KBM-7 (cell line): ENCODE measurements at places on chromosomes 3 and 15.
A peak's percentile ranks its signal among the peaks of the same experiment; 100 is the strongest.

GRCh38 chr3:52456169-52456799 is 880 bp downstream of the NISCH start:
- DNase-seq: no peak

DNA sequence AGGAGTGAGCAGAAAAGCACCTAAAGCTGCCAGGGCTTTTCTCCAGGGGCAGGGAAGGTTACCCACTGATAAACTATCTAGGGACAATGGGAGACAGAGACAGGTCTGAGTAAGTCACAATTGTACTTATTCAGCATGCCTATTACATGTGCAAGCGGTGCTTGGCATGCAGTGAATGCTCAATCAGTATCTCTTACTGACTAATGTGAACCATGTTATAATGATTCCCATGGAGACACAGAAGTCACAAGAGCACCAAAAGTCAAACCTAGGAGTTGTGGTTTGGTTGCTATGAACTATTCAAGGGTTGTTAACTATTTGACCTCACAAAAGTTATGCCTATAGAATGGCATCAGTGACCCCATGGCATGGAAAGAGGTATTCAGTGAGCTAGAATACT is 50.0 kb upstream of the RASGRP1 start:
- DNase-seq: no peak

GRCh38 chr3:5768281-5768945 is 580.9 kb downstream of the EDEM1 start:
- DNase-seq: no peak

DNA sequence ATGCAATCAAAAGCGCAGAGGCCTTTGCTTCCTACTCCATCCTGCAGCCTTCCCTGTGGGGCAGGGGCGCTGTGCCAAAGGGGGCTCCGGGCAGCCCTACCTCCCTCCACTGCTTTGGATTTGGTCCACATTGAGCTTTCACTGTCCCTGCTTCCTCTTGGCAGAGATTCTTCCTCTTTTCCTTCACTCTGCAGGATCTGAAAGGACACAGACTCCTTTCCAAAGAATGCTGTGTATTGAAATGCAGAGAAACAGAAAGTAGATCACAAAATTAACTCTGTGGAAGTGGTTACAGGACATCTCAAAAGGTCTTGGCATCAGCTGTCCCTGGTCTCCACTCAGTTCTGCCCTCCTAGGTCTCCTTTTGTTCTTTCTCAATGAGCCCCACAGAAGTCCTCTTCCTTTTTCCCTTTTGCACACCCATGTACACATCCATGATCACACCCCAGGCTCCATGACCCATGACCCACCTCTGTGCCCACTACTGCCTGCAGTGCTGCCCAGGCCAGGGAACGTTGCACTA is 64.1 kb downstream of the CCR1 start:
- DNase-seq: peak; percentile 32

DNA sequence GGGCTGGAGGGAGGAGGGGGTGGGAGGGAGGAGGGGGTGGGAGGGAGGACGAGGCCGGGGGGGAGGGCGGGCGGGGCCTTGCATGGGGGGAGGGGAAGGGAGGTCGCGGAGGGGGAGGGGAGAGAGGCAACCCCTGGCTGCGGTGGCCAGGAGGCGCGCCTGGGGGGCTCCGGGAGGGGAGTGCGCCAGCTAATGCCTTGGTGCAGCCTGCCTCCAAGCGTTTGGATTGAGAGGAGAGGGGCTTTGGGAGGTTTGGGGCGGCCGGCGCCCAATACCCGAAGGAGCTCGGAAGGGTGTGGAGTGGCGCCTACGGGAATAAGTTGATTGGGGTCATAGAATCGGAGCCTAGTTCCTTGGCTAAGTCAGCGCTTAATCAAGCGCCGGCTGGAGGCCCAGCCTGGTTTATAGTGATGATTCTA is 557 bp downstream of the TFG start:
- DNase-seq: peak; percentile 48

- DNase-seq: peak; percentile 31
Observed at GRCh38 chr15:43792761-43793476, 799 bp downstream of the SERF2 start.

DNA sequence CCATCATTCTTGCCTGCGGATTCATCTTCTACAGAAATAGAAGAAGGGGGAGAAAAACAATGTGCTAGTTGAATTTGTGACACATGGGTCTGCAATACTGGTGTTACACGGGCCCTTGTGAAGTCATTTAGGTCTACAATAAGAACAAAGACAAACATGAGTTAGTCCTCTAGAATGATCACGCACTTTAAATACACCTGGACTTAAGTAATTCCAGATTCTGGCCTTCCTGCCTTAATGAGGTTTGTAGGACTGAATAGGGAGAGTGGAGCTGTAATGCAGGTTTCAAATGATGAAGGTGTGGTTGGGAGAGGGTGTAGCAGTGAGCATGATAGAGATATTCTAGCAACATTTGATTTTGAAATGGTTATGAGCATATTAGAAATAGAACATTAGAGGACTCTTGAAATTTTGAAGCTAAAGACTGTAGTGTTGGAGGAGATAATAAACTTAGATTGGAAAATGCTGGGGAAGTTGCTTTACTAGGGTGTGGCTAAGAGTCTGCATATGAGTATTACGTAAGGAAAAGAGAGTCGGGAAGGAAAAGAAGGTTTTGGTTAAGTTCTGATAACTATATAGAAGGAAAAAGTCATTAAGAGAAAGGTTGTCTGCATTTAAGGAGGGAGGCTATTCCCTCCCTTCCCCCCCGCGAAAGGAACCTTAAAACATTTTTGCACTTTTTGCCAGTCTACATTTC is 606 bp downstream of the EIF2A start:
- no peak for DNase-seq

DNA sequence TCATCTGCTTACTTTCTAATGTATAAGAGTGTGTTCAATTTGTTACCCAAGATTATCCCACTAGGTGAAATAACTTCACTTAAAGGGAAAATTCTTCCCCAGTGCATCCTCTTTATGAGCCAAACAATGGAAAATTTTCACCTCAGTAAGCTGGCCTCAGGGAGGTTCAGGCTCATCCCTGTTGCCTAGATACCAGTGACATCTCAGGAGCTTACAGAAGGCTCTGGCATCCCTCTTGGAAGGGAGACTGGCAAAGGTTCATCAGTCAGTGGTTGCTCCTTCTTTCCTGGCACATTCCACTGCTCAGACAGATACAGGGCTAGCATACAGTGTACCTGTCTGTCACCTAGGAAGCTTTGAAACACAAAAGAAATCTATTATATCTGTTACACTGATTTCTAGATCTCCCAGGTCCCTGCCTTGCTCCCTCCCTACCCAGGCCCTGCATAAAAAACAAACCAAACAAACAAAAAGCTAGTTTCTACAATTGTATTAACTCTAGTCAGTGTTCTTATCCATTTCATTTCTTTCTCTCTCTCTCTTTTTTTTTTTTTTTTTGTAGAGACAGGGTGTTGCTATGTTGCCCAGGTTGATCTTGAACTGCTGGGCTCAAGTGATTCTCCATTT is 1.7 kb downstream of the IP6K2 start:
- DNase-seq: no peak

DNA sequence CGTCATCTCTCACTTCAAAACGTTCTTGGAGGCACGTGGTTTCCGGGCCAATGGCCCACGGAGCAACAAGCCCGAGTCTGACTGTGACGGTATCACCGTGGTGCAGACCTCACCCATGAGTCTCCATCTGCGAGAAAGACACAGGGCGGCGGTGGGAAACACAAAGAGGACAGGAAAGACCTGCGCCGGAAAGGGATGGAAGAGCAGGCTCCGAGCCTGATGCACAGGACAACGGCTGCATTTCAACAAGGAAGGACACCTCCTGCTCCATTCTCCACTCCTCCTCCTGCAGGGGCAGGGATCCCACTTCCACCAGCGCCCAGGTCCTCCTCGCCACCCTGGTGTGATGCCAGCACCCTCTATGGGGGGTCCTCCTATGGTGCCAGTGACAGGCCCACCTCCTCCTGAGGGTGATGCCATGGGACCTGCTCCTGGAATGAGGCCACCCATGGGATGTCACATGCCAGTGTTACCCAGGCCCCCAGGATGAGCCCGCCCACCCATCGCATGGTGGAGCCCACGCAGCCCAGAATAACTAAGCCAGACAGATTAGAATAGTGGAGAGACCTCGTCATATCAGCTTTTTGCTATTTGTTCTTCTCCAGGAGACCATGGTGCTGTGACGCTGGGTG is 73.0 kb upstream of the PCSK6 start:
- no peak for DNase-seq

DNA sequence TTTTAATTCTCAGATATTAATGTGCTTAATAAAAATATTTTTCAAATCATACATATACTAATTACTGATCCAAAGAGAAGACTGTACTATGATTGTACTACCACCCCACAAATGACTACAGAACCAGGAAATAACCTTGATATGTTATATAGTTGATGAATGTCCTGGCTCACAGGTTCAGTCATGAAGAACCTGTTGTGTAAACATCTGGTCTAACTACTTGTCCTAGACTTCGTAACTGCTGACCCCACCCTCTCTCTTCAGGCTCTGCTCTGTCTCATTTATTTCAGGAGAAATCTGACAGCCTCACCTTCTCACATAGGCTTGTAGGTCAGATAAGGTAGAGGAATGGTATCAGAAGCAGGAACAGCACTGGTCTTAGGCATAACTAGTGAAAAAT is 14.7 kb upstream of the CSTA start:
- DNase-seq: no peak

DNA sequence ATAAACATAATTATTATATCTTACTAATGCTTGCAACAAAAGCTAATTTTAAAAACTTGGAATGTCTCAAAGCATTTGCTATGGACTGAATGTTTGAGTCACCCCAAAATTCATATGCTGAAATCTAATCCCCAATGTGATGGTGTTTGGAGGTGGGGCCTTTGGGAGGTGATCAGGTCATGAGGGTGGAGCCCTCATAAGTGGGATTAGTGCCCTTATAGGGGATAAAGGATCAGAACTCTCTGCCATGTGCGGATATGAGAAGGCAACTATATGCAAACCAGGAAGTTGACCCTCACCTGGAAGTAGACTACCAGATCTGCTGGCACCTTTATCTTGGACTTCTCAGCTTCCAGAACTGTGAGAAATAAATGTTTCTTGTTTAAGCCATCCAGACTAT is 137.7 kb downstream of the LIPC start:
- no peak for DNase-seq

DNA sequence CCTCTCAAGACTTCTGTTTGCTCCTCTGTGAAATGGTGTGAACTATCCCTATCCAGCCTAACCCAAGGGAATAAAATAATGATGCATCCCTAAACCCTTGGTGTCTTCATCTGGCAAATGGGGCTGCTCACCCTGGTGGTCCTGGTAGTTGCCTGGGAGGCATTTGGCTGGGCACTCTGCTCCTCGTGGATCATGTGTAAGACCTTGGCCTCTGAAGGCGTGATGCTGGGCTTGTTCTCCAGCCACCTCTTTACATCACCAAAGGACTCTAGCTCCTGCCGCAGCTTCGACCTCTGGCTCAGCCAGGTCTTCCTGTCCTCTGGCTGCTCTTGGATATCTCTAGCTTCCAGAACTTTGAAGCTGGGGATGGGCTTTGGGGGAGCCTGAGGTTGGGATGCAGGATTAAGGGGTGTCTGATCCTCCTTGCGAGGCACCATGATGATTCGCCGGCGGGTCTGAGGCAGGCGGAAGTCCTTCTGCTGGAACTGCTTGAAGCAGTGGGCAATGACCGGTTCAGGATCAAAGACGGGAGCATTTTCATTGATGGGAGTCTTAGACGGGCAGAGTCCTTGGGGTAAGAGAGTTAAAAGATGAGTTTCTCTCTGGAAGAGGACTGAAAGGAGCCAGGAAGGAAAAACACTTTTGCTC is 7.1 kb downstream of the EFCAB12 start:
- DNase-seq: no peak

- DNase-seq: no peak
Observed at GRCh38 chr3:52830535-52831258, at the start of gene ITIH4. Gene ITIH4 (minus strand): TSS chr3:52830672. CDS start chr3:52830642, 30 bp downstream.

DNA sequence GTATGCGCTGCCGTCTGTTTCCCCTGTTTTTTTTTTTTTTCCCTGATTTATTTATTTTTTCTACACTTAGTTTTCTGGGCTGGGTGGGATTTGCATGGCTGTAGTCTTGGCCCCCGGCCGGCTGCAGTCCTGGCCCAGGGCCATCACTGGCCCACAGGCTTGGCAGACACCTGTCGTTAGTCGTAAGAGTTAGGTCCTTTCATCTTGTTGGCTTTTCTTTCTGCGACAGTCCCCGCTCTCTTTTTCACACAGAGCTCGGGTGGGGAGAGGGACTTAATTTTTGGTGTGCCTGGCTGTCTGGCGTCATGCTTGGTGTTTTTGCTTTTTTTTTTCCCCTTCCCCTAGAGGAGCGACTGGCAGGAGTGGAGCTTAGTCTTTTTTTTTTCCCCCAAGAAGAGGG is 183.4 kb downstream of the KLF13 start:
- DNase-seq: no peak

- DNase-seq: no peak
Observed at GRCh38 chr15:71333839-71334238, 218.6 kb downstream of the THSD4 start.

DNA sequence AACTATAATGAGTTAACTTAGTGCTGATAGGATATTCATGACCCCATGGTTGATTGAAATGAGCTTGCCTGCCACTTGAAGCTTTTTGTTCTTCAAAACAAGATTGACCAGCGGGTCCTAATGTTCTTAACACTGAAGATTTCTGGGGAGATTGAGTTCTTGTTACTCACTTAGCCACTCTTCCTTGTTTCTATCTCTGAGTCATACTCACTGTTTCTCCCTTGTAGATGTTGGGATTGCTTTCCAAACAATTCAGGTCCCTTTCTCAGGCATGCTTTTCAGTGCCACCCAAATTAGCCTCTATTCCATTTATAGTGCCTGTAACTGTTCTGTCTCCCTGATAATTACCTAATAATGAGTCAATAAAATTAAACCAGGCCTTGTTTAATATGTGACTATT is 517.0 kb downstream of the SQOR start:
- DNase-seq: no peak
